ENCODE measurements at places on chromosomes 7 and 10.

GRCh38 chr7:37410305-37411229, 38.1 kb downstream of the ELMO1 start:
- peak; percentile 42 for DNase-seq

- DNase-seq, result peak; percentile 21
These were observed 805 bp downstream of the ZNF736 start for GRCh38 chr7:64314566-64314965.

- DNase-seq, result no peak
These were observed 1.8 kb downstream of the TNRC18 start for GRCh38 chr7:5421714-5422395.

DNA sequence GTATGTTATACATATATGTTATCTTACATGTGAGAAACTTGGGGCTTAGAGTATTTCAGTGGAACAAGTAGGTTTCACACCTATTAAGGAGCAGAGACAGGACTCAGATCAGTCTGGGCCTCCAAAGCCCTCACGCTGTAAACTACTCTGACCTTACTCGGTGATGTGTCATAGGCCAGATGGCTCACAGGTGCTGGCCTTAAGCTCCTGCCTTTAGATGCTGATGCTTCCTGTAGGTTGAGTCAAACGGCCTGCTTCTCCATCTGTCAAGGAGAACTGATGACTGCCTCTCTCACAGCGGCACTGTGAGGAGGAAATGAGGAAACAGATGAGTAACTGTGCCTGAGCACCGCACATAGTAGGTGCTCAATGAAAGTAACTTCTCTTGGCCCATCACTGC, 312.6 kb upstream of the COBL start:
- DNase-seq, result no peak

DNA sequence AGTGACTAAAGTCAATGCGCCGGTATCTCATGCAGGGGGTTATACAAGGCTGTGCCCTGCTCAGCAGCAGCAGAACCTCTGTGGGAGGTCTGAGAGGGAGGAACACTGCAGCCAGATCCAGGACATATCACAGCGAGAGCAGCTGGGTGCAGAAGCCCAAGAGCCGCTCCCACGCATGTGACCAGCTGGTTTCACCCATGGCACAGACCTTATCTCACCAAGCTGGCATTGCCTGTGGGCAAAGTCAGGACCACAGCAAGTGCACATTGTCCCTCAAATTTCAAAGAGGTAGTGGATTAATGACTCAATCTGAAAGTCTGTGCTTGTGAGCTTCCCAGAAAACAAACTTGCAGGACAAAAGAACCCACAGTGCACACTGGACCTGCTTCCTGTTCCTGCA, 31.6 kb upstream of the AKR1C1 start:
- no peak for DNase-seq

- DNase-seq, result no peak
These were observed 107.5 kb downstream of the TNS3 start for GRCh38 chr7:47474211-47474936.

DNA sequence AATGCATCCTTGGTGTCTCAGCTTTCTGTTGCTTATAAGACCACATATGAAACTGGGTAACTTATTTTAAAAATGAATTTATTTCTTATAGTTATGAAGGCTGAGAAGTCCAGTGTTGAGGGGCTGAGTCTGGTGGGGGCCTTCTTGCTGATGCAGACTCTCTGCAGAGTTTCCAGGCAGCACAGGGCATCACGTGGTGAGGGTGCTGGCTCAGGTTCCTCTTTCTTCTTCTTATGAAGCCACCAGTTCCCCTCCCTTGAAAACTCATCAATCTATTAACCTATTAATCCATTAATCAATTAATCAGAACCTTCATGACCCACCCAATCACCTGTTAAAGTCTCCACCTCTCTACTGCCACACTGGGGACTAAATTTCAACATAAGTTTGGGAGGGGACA, 595.6 kb upstream of the NRP1 start:
- DNase-seq, result no peak

GRCh38 chr7:77331938-77332695, 84.0 kb downstream of the GSAP start:
- DNase-seq, result peak; percentile 68

DNA sequence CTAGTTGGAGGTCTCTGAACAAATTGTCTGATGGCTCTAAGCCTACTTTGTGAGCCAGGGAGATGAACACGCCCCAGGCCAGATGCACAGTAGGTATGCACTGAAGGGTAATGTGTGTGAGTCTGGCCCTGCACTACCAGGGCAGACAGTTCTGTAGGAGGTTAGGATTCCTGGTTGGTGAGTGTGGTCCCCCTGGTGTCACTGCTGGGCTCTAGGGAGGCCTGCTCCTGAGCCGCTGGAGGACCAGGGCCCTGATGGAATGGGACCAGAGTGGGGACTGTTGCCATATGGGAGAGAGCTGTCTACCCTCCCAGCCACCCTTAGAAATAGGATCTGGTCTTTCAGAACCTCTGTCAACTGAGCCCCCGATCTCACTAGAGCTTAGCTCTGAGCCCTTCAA, 42.0 kb downstream of the CDH23 start:
- DNase-seq, result no peak

GRCh38 chr10:96441322-96441885, 72.3 kb downstream of the TLL2 start:
- no peak for DNase-seq

GRCh38 chr10:92278996-92279696, 11.7 kb downstream of the CPEB3 start:
- DNase-seq, result no peak

All from activated CD4-positive, alpha-beta T cell treated with anti-CD3 and anti-CD28 coated beads for 48 hours (primary cell).